ENCODE measurements at places on chromosomes 7 and 10.

DNA sequence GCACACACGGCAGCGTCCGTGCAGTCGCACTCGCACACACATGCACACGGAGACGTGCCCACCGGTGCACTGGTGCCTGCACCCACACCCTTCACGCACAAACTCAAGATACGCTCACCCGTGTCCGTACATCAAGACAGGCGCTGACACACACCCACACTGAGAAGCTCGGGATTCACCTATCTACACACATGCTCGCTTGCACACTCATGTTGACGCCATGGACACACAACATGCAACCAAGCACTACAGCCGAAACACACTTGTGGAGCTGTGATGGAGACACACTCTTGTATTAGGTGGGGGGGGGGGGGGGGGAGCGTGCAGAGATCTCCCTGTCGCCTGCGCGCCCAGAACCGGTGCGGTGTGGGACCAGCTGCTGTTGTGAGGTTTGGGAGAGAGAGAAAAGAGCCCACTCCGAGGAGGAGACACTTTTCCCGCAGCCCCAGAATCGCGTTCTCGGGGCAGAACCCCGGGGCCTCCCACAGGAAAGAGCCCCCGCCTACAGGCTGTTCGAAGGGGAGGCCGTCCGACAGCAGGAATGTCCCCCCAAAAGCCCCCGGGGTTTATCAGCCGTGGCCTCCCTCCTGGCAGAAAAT is 605 bp upstream of the NFKB2 start:
- no peak for DNase-seq

GRCh38 chr10:8312781-8313180 is 258.3 kb downstream of the GATA3 start:
- no peak for DNase-seq

GRCh38 chr7:85065888-85066485 is 120.9 kb downstream of the SEMA3D start:
- no peak for DNase-seq

GRCh38 chr10:113347508-113347907 is 205.3 kb upstream of the HABP2 start:
- DNase-seq: no peak

DNA sequence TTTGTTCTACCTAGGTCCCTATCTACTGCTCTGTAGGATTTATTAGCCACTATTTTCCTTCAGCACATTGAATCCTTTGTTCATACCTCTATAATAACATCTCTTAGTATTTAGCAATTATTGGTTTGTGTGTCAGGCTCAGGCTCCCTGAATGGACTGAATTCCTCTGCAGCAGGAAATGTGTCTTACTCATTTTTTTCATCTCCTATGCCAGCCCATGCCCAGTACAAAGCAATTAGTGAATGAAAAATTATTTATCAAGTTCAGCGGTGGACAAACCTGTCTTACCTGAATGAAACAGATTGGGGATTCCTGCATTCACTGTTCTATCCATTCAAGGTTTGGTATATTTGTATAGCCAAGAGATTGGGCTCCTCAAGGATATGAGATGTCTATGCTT is 53.7 kb downstream of the C1GALT1 start:
- no peak for DNase-seq

- no peak for DNase-seq
Observed at GRCh38 chr7:130821864-130822263, 87.9 kb upstream of the KLF14 start.

GRCh38 chr10:110167149-110167548 is 40.3 kb upstream of the MXI1 start:
- no peak for DNase-seq

- DNase-seq: peak; percentile 88
Observed at GRCh38 chr7:102236592-102237287, 49.9 kb upstream of the SH2B2 start.

GRCh38 chr10:44993226-44993921 is 7.3 kb upstream of the ZNF22 start:
- no peak for DNase-seq

- no peak for DNase-seq
Observed at GRCh38 chr7:26409661-26410547, 118.2 kb downstream of the SNX10 start.

DNA sequence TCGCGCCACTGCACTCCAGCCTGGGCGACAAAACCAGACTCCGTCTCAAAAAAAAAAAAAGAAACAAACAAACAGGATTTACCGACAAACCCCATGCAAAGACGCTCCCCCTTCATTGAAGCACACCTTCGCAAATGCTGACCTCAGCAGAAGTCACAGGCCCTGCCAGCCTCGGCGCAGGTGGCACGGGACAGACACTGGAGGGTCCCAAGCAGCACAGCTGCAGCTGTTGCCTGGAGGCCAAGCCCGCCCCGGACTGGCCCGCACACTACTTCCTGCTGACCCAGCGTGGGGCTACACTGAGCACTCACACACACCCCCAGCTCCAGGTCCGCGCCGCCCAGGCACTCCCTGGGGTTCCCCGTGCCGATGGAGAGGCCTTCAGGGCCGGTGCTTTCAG is 31.2 kb downstream of the SNX8 start:
- no peak for DNase-seq

DNA sequence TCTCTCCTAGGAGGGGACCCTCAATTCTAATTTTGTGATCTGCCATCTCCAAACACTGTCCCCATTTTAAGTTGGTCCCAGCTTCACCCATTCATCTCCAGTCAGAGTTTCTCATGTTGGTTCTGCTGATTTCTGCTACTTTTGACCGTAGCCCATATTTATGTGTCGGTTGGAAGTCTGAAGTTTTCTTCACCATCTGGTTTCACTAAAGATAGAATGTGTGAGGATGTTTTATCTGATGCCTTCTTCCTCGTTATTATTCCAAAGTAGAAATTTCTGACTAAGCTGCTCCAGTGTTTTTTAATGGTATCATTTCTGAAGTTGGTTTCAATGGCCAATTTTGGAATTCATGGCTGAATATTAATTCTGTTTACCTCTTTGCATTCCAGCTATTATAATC is 21.3 kb upstream of the IFIT2 start:
- DNase-seq: no peak

GRCh38 chr10:682931-683447 is 6.5 kb downstream of the DIP2C start:
- no peak for DNase-seq

- no peak for DNase-seq
Observed at GRCh38 chr10:128982616-128982915, 484.5 kb upstream of the MGMT start.

GRCh38 chr7:69757981-69758430 is 159.7 kb downstream of the AUTS2 start:
- no peak for DNase-seq
